ENCODE measurements at places on chromosomes 12 and 14. TPM values are rescaled to one million over a fixed set of nuclear protein-coding genes. Genes with fewer than 3 reads are reported as not detected.

DNA sequence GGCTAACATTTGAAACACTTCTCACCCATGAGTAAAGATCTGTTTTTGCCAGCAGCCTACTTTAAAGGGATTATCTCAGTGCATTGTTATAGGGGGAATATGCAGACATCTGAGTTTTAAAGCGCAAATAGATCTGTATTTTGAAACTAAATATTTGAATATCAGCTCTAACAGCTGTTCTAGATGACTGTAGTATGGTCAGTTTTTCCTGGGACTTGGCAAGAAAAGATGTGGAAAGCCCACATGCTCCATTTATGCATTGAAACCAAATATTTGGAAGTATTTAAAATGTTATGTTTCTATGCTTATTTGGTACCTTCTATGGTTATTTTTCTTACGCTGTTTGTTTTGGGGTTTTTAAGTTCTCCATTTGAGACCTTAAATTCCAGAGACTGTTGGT, 41.7 kb downstream of the RIC8B start:
- DNase-seq, result no peak

Gene PPFIA2
- polyA plus RNA-seq, result 5.0 TPM

GRCh38 chr12:50333441-50333840, 50.1 kb upstream of the LIMA1 start:
- DNase-seq, result no peak

Gene LMNTD1
- polyA plus RNA-seq, result not detected

- no peak for DNase-seq
Observed at GRCh38 chr14:39169541-39169900, 612 bp downstream of the TRAPPC6B start.

DNA sequence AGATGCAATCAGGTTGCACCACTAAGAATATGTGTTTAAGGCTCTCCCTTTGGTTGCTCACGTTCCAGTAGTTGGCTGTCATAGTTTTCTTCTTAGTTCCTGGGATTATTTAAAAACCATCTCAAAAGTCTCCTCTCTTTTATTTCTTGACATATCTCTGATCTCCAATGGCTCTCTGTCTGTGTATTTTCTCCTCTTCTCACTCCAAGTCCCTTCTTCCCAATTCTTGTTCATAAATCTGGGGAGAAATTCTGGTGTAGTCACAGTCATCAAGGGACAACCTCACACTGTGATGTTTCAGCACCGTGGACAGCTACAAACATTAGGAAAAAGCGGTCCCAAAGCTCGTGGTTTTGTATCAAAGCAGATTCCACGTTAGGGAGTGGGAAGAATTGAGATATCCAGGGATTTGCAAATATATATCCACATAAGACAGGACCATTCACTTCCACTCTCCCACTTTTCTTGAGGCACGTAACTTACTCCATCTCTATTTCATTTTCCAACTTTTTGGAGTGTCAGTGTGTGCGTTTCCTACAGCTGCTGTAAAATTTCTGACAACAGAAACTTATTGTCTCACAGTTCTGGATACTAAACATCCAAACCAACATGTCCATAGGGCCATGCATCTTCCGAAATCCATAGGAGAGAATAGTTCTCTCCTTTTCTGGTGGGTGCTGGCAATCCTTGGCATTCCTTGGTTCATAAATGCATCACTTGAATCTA, 80.6 kb upstream of the TMEM233 start:
- peak; percentile 57 for DNase-seq

Gene KCNH3
- polyA plus RNA-seq, result 5.2 TPM

DNA sequence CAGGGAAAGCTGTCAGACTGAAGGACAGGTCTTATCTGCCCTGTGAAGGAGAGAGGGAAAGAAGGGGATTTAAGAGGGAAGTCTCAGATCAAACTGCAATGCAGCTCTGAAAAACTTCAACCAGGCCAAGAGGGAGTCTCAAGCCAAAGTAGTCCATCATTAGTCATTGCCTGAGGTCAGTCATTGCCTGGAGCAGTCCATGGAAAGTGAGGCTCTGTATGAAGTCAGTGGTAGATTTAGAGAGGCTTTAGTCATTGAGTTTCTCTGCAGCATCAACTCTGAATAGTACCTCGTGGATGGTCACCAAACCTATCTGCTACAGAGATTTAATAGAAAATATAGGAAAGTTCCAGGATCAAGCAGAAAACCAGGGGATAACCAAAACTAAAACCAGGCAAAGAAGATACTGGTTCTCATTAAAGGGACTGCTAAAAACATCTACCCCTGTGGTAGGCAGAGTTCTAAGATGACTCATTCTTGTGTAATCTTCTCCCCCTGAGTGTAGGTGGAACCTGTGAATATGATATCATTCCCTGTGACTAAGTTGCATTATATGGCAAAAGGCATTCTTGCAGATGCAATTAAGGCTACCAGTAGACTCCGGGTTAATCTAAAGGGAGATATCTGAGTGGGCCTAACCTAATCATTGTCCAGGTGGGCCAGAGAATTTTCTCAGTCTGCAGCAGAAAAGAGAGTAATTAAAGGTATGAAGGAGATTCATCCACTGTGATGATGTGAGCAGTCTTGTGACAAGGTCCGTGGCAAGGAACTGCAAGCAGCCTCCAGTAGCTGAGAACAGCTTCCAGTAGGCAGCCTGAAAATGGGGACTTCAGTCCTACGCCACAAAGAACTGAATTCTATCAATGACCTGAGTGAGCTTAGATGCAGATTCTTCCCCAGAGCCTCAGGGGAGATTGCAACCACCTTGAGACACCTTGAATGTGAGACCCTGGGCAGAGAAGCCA, 123.1 kb downstream of the GALC start:
- no peak for DNase-seq

Gene FGF23
- 0.05 TPM for polyA plus RNA-seq

DNA sequence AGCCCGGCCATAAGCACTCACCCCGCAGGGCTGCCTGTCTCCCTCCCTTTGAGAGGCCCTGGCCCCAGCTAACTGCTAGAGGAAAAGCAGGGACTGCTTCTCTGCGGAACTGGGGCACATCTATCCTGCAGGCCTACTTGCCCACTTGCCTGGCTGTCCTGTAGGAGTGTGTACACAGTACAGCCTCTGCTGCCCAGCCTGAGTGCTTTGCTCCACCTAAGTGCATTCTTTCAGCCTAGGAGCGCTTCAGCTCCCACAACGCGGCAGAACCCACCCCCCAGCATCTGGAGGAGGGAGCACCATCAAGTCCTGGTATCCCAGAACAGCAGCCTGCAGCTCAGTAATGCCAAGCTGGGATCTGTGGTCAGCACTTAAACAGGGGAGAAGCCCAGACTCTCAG, 79.9 kb upstream of the CD163 start:
- no peak for DNase-seq

DNA sequence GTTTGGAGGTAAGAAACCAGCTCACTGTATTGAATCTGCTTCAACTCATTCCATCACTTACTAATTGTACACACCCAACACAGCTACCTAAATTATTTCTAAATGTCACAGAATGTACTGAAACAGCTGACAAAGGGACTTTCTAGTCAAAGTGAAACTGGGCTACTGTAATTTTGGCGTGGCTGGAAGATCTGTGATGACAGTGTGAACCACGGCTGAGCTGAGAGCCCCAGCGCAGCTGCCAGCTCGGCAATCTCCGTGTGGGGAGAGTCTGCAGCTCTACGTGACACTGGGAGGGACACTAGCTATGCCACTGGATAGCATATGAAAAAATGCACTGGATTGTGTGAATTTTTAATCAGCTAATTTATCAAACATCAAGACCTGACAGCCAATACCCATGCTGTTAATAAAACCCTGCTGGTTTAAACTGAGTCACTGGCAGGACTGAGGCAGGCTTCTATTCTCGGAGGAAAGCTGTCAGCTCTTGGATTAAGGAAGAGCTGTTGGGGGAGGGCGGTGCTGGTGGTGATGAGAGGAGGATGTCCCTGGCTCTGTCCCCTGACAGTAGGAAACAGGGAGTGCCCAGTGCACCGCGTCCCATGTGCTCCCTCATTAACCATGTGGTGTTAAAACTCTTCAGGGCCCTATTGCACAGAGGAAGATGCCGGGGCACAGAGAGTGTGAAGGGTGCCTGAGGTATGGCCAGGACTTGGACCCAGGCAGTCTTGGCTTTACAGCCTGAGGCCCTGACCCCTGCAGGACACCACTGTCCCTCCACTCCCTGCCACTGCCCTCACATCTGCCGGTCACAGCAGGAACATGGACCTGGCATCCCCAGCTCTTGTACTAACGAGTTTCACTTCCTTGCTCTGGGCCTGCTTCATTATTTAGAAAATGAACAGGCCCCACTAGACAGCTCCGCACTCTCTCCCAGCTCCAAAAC, 13.3 kb downstream of the SLC15A4 start:
- DNase-seq, result no peak

- DNase-seq, result no peak
Observed at GRCh38 chr14:35416108-35416750, 11.7 kb upstream of the NFKBIA start.

DNA sequence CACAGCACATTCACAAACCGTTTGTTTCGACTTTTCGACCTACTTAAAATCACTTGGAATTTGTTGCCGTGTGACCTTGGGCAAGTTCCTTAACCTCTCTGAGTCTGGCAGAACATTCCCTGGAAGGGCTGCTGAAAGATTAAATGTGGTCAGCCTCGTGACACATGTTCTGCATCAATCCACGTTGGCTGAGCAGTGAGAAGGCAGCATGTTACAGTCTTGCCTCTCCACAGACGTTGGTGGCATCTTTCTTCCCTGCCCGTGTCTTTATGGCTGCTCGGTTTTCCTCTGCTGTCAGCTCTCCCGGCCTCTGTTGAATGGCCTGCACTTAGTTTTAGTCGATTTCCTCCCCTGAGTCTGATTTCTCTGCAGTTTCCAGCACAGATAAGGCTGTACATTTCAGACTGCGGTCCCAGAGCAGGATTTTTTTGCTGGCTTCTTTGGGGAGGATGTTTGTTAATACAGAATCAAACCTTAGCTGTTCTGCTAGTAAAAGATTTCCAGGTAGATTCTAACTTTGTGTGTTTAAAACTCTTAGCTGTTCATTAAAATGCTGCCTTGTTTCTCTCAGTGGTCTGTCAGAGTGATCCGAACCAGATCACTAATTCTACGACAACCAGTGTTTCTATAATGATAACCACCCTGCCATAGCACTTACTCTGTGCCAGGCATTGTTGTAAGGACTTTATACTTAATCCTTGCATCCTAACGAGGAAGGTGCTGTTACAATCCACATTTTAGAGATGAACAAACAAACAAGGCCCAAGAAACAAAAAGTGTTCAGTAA, 217.1 kb downstream of the CHST11 start:
- no peak for DNase-seq

Gene AKAP3
- polyA plus RNA-seq, result 2.6 TPM

Gene MMP14
- 125 TPM for polyA plus RNA-seq

GRCh38 chr12:130281153-130281799, 56.4 kb upstream of the PIWIL1 start:
- no peak for DNase-seq

DNA sequence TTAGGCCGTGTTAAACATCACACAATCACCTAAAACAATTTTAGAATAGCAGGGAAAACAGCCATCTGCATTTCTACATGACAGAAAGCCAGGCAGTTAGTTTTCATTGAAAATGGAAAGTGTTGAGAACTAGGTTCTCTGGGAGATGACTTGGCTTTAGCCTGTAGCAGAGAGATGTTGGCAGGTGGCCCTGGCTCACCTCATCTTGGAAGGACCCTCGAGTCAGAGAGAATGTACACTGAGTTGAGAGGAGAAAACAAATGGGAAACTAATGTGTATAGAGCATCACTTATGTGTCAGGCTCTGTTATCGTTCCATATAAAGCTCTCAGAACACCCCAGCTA, 51.9 kb downstream of the SUSD6 start:
- DNase-seq, result no peak

Gene DNAJC22
- 30.2 TPM for polyA plus RNA-seq

GRCh38 chr12:94733727-94734126, 83.4 kb upstream of the TMCC3 start:
- DNase-seq, result no peak

- no peak for DNase-seq
Observed at GRCh38 chr12:49535921-49536525, 2.8 kb upstream of the KCNH3 start.

Gene BMP4
- 44.5 TPM for polyA plus RNA-seq

Gene ACTR10
- 112 TPM for polyA plus RNA-seq

DNA sequence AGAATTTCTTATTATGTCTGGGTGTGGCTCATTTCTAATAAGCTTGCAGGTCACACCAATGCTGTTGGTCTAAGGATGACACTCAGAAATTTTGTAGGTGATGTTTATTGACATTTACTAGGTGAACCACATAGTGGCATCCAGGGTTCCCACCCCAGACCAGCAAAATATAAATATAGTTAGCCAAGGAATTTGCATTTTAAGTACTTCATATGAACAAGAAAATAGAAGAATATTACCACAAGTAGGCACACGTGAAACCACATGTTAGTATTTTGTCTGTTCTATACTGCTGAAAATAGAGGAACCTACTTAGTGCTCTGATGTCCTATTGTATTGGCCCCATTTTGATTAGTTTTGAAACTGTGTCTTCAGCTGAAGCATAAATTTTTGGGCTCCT, 71.1 kb downstream of the USP15 start:
- no peak for DNase-seq

DNA sequence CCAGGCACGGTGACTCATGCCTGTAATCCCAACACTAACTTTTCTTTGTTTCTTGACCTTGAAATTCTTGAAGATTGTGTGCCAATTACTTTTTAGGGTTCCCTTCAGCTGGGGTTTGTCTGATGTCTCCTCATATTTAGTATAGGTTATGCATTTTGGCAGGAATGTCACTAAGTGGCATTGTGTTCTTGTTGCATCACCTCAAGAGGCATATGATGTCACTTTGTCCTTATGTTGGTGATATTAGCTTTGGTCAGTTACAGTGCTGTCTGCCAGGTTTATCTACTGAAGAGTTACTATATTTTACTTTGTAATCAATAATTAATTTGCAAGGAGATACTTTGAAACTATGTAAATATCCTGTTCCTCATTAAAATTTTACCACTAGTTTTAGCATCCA, 61.0 kb upstream of the BTG1 start:
- no peak for DNase-seq

- DNase-seq, result peak; percentile 37
Observed at GRCh38 chr12:57175428-57176138, 28.2 kb upstream of the LRP1-AS start.

DNA sequence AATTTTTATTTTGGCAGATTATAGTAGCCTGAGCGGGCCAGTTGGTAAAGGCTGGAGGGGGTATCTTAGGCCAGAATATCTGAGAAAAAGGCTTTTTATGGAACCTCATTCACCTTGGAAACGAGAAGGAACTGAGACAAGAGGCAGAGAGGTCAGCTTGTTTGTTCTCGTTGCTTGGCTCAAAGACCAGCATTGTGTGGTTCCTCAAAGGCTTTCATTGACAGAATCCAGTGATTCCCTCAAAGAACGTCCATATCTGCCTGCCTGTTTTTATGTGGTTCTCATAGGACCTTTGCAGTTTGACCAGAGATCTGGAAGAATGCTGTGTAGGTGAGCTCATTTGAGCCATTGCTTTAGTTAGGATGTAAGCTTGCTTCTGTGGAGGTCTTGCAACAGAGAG, 117.3 kb downstream of the CFAP54 start:
- DNase-seq, result no peak

GRCh38 chr14:49134940-49135339, 451.2 kb downstream of the RPS29 start:
- DNase-seq, result no peak

DNA sequence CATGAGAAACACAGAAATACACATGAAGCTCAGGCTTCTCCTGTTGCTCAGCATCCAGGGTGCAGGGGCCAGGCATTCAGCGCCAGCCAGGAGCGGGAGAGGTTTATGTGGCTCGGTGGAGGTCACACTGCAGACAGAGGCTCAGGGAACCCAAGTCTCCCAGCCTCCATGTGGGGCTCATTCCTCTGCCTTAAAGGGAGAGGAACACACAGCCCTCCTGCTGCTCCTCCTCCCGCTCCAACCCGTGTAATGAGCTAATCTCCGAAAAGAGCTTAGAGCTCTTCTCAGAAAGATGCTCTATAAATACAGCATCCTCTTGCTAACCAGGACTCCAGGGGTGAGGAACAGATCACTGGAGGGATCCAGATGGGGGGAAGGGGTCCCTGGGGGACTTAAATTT, 28.2 kb downstream of the FGF6 start:
- no peak for DNase-seq

Data from left kidney (tissue), 8 donors.